ENCODE measurements at places on chromosomes 1 and 21.

- no peak for DNase-seq
Measured at GRCh38 chr1:94872771-94873495, 52.8 kb downstream of the SLC44A3 start.

GRCh38 chr1:200409203-200409760, 554 bp downstream of the ZNF281 start:
- DNase-seq = peak; percentile 45

DNA sequence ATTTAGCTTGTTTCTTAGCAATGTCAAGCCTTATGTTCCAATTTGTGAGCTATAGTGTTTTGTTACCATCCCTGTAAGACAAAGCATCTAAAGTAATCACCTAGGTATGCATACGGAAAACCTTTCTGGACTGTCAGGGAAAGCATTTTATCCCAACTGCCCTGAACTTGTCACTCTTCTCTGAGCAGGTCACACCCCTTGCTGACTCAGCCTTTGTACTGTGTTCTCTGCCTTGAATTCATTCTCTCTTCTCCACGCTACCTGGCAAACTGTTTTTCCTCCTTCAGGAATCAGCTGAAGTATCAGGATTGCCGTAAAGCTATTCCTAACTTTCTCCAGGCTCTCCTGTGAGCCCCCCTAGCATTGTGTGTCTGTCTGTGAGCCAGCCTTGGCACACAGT, 54.2 kb downstream of the PBX1 start:
- no peak for DNase-seq

GRCh38 chr1:50644447-50645105, 221.3 kb upstream of the DMRTA2 start:
- DNase-seq = no peak
